ENCODE measurements at places on chromosomes 3 and 15.

DNA sequence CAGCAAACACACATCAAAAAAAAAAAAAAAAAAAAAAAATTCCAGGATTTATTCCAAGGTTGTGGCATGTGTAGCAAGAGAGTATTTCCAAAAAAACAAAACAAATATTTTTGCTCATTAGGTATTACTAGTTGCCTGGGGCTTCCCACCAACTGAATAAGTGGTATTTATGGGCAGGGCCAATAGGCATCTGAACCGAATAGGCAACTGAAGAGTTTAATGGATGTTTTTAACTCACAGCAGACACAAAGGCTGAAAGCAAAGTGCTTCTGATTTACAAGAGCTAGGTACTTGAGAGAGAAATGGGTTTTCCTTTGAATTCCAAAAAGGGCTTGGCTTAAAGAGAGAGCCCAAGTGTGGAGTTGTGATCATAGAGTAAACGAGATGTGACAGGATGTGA is 21.4 kb downstream of the EIF4E3 start:
- no peak for DNase-seq

DNA sequence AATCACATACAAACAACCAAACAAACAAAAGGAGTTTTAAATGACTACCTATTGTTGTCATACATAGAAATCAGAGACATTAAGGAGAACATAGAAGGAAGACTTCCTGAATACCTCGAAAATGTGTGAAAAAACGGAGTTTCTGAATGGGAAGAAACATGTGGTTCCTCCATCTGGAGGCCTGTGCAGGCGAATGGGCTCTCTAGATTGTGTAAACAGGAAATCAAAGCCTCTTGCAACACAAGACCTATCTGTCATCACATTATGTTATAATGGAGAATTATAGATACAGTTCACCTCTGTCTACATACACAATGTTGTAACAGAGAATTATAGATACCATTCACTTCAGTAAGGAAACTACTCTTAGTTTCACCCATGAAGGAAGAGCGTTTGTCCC is 44.1 kb downstream of the RUBCN start:
- no peak for DNase-seq

- no peak for DNase-seq
Measured at GRCh38 chr3:185881926-185882325, 55.9 kb downstream of the TRA2B start.

DNA sequence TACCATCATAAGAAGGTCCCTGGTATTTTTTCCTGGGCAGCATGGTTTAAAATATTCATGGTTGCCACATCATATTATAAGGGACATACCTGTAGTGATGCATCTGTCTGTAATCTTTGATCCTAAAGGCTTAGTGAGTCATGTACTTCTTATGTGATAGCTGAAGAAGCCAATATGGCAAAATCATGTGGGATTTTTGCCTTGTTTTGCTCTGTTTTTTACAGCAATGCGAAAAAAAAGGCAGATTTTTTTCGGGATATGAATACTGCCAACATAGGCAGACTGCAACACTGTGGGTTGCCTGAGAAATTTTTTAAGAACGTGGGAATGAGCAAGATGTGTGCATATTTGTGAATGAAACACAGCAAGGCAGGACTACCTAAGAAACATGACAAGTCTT is 11.3 kb upstream of the PYGO1 start:
- no peak for DNase-seq

DNA sequence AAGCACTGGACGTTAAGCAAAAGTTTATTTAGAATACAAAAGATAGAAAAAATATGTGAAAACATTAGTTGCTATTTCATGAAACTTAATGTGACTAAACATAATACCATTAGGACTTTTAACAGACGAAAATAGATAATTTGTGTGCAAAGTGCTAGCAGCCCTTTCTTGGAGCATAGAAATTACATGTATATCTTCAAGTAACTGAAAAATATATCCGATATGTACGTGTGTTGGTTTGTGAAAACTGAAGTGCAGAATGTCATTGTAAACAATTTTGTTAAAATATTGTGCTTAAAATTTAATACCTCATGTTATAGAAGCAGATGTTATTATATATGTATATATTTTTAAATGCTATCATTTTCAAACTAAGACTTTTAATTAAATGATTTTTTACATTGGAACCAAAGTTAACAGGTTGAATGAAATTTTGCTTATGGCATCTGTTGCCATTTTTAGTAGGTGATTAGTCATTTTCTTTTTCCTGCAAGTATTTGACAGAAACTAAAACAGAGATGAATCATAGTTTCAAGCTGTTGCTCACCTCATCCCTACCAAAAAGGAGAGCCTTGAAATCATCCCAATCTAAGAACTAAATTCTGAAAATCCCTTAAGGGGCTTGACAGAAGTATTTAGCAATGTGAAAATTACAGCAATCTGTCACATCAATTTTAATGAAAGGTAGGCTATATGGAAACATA is 334.8 kb downstream of the NAALADL2 start:
- no peak for DNase-seq

- DNase-seq, result no peak
Measured at GRCh38 chr3:187210091-187210490, 12.8 kb downstream of the RTP1 start.

DNA sequence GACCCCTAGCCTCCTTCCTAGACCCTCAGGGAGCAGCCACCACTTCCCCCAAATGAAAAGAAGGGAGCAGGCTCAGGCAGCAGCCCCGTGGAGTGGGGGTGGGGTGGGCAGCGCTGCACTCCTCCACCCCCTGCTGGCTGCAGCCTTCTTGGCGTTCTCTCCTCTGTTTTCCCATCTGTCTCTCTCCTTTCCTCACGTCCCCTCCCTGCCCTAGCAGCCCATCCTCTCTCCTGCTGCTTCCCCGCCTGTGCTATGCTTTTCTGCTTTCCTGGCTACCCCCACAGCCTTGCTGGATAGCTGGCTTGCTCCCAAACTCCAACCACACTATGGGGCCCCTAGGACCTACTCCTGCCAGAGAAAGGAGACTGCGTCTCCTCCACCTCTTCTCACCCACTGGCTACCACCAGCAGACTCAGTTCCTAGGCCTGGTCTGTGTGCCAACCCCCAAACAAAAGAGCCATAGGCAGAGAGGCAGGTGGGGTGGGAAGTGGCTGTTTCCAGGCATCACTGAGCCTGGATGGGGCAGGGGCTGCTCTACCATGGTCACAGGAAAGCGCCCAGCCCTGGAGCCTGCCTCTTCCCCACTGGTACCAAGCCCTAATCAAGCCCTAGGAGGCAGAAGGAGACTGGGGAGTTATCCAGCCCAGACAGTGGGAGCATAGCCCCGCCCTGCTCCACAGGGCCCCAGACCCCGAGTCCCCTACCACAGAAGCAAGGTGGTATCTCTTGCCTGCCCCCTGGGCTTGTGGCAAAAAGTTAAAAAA is 3.4 kb upstream of the DISP2 start:
- no peak for DNase-seq
